ENCODE measurements at places on chromosomes 1 and 21. TPM values are rescaled to one million over a fixed set of nuclear protein-coding genes. Genes with fewer than 3 reads are reported as not detected.

PPIAL4G gene
- not detected for total RNA-seq

GRCh38 chr1:110394493-110394820 is 3.6 kb upstream of the SLC16A4 start:
- DNase-seq, result no peak

GRCh38 chr1:42886800-42887199 is 40.4 kb downstream of the ZNF691 start:
- no peak for DNase-seq

- DNase-seq, result no peak
These were observed 28.5 kb upstream of the XPR1 start for GRCh38 chr1:180603223-180603849.

KLHDC7A gene
- not detected for total RNA-seq

DNA sequence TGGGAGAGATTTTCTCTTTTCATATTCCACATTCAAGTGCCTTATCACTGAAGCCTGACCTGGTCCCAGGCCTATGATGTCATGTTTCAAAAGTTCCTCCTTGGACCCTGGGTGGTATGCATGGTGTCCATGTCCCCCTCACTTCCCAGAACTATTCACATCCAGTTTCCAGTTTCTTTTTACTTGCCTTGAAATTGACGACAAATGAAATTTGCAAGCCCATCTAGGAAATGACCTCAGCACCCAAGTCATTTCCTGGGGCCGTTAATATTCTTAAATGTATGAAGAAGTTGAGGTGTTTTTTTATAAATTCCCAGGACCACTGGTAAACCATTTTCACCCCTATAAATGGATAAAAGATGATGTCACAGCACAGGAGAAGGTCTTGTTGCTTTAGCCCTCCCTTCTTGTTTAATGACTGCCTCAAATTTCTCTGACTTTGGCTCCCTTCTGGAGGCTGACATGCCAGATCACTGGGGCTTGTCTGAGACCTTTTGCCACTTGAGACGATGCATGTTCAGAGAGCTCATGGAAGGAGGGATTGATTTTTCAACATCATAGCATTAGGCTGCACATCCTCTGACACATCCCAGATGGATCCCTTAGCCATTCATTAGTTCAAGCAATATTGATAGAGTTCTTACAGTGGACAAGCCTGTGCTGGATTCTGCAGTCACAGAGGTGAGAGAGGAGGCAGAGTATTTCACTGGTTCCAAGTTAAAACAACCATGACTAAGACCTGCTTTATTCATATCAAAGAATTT is 221.3 kb downstream of the PLPP3 start:
- DNase-seq, result no peak

SHISAL2A gene
- total RNA-seq, result 0.61 TPM

DNA sequence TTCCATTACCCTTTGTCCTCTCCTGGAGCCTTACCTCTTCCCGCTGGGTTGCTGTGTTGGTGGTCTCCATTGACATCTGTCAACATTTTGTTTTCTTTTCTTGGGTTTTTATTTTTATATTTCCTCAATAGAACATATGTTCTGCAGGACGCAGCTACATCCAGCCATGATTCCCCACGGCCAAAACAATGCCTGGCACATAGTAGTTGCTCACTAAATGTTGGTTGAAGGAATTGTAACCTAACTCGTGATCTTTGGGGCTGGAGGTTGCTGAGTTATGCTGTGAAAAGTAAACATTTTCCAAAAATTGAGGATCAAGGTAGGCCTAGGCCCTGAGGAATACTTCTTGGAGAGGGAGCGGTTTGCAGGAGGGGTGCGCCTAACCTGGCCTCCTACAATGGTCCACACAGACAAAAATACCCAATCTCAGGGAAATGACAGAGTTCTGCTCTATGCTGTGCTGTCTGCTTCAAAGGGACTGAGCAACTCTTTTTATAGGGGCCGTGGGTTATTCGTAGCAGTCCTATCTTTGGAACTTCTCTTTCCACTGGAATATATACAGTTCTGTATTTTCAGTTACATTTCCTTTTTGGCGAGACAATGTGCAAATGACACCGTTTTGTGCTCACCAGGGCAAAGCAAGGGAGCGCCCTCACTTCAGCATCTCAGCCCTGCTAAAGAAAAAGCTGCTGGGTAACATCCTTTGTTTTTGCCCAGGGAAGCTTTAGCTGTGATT is 1.4 kb downstream of the PDPN start:
- DNase-seq, result no peak

DNA sequence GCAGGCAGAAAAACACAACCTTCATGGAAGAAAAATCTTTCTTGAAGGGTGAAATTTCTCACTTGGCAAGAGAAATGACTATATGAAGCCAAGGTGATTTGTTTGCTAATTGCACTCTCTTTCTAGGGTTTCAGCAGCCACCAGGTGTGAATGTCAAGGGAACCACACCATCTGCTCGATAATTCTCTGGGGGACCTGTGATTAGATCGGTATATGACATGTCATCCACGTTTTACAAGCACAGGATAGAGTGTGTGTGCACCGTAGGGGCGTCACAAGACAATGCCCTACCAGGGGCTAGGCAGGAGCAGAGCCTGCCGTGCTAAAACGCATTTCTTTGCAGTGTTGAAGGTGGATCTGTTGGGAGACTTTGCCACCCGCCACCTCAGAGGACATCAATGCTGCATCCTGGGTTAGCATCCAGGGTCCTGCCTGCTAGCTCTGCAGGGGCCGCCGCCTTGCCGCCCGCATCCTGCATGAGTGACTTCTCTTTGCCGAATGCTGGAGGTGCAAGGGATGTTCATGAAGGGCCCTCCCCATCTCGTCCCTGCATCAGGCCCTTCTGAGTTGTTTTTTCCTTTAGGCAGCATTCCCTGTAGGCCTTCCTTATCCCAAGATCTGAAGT is 37.8 kb upstream of the CCSAP start:
- no peak for DNase-seq

GRCh38 chr1:118325550-118326225 is 140.7 kb upstream of the SPAG17 start:
- DNase-seq, result no peak

KRTAP12-3 gene
- not detected for total RNA-seq

F3 gene
- 5.8 TPM for total RNA-seq

FCAMR gene
- not detected for total RNA-seq

DNA sequence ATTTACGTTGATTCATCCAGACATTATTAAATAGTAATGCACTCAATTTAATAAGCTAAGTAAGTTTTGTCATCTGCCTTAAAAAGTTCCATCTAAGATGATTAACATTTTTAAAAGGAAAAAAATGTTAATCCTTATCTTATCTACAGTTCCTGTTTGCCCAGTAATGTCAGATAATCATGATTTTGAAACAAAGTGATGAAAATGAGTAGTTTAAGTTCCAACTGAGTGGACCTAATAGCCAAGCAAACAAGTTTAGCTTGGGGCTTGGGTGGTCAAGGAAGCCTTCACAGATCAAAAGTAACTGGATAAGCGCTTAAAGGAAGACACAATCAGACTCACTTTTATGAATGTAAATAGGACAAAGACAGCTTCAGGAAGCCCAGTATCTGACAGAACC is 40.5 kb upstream of the JAK1 start:
- no peak for DNase-seq

ACKR1 gene
- total RNA-seq, result 15.2 TPM

DMRTA2 gene
- total RNA-seq, result not detected

DNA sequence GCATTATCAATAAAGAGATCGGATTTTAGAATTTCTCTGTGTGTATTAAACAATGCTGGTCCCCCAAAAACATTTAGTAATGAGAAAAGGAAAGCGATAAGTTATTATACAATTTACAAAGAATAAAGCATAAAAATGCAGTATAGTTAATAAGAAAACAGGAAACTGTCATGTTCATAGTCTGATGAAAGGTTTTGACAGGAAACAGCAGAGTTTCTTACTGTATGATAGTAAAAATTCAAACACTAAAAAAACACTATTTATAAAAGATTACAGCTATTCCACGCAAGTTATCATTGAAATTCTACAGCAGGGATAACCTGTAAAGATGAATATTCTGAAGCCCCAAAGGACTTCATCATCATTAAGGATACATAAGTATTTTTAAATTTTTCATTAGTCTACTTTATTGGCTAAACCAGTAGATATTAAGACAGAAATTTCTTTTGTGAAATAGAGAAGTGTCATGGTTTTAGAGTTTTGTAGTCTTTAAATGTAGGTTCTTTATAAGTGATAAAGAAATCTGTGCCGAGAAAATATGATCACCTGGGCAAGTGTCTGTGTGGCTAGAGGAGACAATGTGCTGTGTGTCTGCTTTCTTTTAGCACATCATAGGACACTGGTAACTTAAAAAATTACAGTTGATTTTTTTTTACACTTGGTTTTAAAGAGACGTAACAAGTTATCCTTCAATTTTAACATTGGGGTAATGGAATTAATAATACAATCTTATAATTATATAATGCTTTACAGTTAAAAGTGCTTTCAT is 49.7 kb upstream of the GFI1 start:
- DNase-seq, result no peak

DNA sequence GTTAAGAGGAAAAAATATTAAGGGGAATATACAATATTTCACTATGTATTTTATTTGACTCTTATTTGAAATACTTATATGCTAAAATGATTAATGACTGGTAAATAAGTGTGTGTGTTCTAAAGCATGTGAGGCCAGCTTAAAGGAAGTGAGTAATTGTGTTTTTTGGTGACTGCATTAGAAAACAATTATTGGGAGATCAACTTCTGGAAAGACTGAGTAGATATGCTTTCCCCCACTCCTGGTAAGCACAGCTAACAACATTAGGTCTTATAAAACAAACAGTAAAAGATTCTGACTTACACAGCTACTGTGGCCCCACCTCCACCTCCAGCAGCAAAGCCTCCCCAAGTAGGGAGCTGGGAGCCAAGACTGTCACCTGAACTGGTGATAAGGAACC is 403.0 kb downstream of the SRGAP2C start:
- no peak for DNase-seq

CD1E gene
- not detected for total RNA-seq
